ENCODE measurements at places on chromosomes 5 and 9.
A peak's percentile ranks its signal among the peaks of the same experiment; 100 is the strongest.

GRCh38 chr9:92968081-92968480 lies 20.8 kb downstream of the FGD3 start:
- no peak for DNase-seq

GRCh38 chr9:1939926-1940368 lies 75.2 kb upstream of the SMARCA2 start:
- DNase-seq, result peak; percentile 11

GRCh38 chr5:157574456-157575380 lies 857 bp downstream of the ADAM19 start:
- no peak for DNase-seq

DNA sequence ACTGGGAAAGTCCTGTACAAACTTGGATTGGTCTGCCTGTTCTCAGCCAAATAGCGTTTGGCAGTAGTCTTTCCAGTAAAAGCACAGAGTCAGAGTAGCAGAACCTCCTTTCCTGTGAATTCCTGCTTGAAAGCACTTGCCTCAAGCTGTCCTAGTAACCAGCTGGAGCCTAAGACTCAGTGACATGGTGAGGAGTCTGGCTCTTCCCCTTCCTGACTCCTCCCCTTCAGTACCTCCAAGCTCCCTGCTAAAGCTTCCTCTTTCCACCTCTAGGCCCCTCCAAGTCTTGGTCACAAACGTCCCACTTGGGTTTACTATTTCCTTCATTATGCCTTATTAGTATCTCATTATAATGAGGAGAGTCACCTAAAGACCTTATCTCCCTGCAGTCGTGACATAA lies 21.4 kb upstream of the FAM81B start:
- no peak for DNase-seq
